ENCODE measurements at places on chromosomes 3 and 15. TPM values are rescaled to one million over a fixed set of nuclear protein-coding genes. Genes with fewer than 3 reads are reported as not detected.

DNA sequence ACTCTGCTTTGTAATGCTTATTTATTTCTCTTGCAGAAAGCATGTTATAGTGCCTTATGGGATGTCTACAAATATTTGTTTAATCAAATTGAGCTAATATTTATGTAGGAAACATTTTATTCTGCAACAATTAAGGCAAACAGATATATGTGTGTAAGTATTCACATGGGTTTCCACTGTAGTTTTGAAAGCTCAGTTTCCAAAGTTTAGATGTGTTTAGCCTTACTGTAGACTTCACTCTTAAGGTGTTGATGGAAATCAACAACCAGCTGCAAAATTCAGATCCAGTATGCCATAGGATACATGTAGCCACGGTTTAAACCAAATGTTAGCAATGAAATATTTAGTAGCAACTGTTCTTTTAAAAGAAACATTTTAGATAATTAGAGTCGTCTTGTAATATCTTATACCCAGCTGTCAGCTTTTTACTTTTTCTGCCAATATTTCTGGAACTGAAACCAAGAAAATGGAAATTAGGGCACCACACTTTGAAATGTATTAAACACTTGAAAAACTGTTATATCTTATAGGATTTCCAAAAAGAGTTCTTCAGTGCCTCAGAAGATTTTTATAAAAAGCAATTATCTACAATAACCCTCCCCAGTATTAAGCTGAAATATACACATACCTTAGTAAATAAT is 18.5 kb downstream of the PIK3CA start:
- DNase-seq: no peak

- DNase-seq: peak; percentile 13
These were observed 66.7 kb upstream of the STT3B start for GRCh38 chr3:31465999-31466398.

DNA sequence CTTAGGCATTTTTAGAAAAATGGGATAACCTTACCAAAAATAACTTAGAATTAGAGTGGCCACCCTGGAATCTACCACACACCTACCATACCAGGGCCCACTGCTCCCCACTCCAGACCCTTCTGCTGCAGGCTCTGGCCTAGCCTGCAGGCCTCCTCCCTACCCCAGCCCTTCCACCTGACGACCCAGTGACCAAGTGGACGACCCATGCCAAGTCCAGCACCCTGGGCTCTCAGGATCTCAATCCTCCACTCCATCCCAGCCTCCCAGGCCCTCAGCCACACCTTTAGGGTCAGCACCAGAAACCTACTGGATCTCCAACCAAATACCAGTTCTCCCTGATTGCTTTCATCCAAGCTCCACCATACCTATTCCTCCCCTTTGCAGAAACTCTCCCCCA is 145.8 kb downstream of the TPRA1 start:
- no peak for DNase-seq

DNA sequence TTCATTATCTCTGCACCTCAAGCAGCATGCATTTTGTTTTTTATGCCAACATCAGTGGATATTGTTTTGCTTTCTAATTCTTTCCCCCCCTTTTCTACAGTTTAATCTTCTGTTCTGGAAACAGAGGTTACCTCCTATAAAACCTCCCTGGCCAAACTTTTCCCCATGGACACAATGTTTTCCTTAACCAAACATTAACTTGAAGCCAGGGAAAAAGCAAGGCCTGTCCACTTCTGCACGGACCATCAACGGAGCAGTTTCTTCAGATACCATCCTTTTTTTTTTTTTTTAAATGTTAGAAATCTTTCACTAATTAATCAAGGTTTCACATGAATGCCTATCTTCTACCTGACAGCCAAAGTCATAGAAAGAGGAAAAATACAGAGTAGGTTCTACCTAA is 127.0 kb downstream of the ADAMTS9 start:
- DNase-seq: no peak

GRCh38 chr15:70140543-70141375 is 43.0 kb upstream of the TLE3 start:
- DNase-seq: peak; percentile 64

GRCh38 chr3:1902416-1902815 is 196.2 kb upstream of the CNTN4 start:
- no peak for DNase-seq

DNA sequence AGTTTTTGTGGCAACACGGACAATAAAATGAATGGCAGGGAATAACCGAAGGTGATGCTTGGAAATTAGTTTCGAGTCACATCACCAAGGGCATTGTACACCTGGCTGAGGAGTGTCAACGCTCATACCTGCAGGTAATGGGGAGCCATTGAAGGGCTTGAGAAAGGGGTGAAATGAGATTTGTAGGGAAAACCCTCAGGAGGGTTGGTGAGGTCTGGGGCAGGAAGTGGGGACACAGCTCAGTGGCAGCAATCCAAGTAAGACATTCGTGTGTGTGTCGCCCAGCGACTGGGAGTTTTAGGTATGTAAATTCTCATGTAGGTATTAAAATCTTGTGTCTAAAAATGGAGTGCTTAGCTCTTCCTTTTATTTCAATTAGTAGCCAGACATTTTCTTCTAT is 14.3 kb downstream of the PARP14 start:
- DNase-seq: no peak

- peak; percentile 25 for DNase-seq
These were observed 223.6 kb downstream of the CACNA2D3 start for GRCh38 chr3:54345847-54346375.

AADAC gene
- total RNA-seq: 2.3 TPM

- no peak for DNase-seq
These were observed 12.3 kb upstream of the ANPEP start for GRCh38 chr15:89826671-89827655.

DNA sequence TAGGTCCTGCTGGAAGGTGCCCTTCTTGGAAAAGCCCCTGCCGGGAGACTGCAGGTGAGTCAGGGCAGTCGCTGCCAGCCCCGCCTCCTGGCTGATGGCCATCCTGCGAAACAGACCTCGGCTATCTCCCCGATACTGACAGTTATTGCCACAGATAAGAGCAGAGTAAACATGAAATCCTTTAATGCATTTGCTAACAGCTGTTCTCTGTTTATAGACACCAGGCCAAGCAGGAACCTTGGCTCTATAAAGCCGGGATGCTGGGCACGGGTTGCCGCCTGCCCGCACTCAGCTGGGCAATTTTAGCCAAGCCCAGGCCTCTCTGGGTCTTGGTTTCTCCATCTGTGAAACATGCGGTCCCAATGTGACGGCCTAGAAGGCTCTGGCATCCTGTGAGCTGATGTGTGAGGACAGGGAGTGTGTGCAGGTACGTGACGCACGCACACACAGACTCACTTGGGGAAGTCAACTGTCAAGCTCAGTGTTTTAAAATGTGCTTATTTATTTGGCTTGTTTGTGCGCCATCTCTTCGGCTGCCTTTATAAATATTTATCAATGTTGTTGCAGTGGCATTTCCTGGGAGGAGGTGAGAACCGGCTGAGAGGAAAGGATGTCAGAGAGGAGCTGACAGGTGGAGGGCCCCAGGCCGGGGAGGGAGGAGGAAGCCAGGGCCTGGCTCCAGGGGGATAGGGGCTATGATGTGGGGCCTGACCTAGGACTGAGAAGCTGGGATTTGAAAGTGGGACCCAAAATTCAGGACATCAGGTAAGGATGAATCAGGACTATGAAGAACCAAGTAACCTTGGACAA is 50.8 kb upstream of the PRR23E start:
- DNase-seq: peak; percentile 81

- DNase-seq: peak; percentile 77
These were observed 5.3 kb upstream of the SPESP1 start for GRCh38 chr15:68924866-68925560.

DNA sequence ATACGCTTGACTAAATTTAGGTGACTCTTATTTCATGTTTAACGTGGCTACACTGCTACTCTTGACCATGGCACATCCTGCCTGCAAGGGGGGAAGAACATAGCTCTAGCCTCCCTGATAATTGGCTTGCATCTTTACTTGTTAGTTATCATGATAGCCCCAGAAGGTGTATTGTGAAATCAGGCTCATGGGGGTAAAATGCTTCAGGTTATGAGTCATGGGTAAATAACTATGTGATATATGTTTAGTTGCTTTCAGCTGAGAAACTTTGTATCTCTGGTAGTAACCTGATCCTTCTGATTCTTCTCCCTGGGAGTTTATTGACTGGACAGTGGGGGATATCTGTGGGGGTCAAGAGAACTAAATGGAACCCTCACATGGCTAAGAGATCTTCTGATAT is 660.8 kb upstream of the UBE2E2 start:
- no peak for DNase-seq

DNA sequence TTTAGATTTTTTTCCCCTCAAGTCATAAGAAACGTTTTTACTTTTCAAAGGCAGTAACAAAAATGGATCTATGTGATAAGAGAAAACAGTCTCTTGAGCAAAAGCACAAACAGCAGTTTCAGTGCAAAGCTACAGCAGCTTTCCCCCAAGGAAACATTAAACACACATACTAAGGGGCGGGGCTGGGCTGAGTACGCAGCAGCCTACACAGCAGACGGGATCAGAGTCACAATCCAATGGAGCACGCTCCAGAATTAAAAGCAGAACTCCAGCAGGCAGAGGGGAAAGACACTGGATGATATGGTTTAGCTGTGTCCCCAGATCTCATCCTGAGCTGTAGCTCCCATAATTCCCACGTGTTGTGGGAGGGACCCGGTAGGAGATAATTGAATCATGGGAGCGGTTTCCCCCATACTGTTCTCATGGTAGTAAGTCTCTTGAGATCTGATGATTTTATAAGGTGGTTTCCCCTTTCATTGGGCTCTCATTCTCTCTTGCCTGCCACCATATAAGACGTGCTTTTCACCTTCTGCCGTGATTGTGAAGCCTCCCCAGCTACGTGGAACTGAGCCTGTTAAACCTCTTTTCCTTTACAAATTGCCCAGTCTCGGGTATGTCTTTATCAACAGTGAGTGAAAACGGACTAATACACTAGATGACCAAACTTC is 116.2 kb upstream of the SLCO3A1 start:
- DNase-seq: no peak

- no peak for DNase-seq
These were observed 45.9 kb downstream of the XXYLT1 start for GRCh38 chr3:195224980-195225580.

GRCh38 chr3:107542665-107543064 is 19.9 kb downstream of the BBX start:
- no peak for DNase-seq

DNA sequence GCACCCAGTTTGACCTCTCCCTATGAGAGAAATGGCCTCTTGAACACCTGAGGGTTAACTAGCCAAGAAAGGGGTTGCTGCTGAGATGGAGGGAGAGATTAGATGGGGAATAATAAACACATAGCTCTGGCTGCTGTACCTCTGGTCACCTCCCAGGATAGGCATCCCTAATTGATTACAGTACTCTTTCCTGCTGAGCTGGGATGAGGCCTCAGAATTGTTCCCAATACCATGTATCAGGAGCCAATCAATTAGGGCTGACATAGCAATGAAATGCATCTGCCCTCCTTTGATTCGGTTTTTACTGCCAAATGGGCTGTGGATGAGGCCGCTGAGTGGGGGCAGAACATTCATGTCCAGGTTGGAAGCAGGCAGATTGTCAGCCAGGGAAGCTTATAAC is 339.4 kb upstream of the SLCO3A1 start:
- DNase-seq: no peak

- no peak for DNase-seq
These were observed 43.9 kb downstream of the CHDH start for GRCh38 chr3:53802256-53802880.

TGM4 gene
- 0.10 TPM for total RNA-seq

- peak; percentile 52 for DNase-seq
These were observed 187.3 kb downstream of the KCNAB1 start for GRCh38 chr3:156307704-156308103.

DNA sequence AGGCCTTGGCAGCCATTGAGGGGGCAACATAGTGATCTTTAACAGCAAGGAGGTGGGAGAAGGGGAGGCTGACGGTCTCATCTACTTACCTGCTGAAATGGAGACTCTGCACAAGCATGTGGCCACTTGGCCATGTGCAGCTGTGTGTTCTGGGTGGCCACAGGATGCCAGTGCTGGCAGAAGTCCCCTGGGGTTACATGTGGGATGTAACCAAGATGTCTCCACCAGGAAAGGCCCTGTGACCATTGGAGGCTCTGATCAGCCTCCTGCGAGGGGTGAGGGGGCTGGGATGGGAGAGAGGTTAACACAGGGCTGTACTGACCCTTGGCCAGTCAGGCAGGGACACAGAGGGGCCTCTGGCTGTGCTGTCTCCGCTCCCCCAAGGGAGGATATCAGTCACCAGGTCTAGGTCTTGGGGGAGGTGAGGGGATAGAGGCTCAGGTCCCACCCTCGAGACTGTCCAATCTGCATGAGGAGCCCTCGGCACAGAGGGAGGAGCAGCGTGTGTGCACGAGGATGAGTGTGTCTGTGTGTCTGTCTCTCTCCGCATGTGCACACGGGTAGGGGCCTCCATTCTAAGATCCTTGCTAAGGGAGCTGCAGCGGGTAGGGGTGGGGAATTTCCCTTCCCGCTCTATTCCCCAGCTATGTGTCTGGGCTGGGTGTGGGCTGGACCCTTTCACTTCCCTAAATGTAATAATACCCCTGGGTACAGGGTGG is 19.5 kb downstream of the PRKCD start:
- DNase-seq: no peak

GRCh38 chr15:58594898-58595297 is 154.6 kb downstream of the ADAM10 start:
- DNase-seq: no peak

HTR3E gene
- not detected for total RNA-seq

DNA sequence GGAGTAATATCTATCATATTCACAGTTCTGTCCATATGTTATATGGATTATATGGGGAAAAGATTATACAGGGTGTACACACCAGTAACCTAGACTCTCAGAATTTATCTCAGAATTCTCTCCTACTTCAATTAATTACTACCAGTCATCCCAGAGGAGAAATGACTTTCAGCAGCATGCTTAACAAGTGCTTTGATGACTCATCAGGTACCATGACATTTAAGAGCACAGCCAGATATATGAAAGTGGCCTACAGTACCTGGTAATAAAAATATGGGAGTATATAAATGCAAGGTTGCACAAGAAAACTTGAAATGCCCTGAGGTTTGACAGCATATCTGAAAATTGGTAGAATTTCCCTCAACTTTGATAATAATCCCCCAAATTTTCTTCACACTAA is 1273.0 kb downstream of the OTOL1 start:
- peak; percentile 74 for DNase-seq

- DNase-seq: peak; percentile 39
These were observed 40.4 kb downstream of the PRR23E start for GRCh38 chr3:127233371-127233770.
